ENCODE measurements at places on chromosomes 7 and 10.

- no peak for DNase-seq
Observed at GRCh38 chr10:68578974-68579373, 18.8 kb downstream of the TET1 start.

- DNase-seq: peak; percentile 26
Observed at GRCh38 chr10:89215511-89215910, 8.4 kb upstream of the CH25H start.

GRCh38 chr10:121250995-121251764, 347.1 kb downstream of the FGFR2 start:
- DNase-seq: no peak

GRCh38 chr7:4882169-4883032, 1.1 kb downstream of the RADIL start:
- peak; percentile 70 for DNase-seq

GRCh38 chr10:6065406-6065805, 3.2 kb upstream of the IL2RA start:
- no peak for DNase-seq

DNA sequence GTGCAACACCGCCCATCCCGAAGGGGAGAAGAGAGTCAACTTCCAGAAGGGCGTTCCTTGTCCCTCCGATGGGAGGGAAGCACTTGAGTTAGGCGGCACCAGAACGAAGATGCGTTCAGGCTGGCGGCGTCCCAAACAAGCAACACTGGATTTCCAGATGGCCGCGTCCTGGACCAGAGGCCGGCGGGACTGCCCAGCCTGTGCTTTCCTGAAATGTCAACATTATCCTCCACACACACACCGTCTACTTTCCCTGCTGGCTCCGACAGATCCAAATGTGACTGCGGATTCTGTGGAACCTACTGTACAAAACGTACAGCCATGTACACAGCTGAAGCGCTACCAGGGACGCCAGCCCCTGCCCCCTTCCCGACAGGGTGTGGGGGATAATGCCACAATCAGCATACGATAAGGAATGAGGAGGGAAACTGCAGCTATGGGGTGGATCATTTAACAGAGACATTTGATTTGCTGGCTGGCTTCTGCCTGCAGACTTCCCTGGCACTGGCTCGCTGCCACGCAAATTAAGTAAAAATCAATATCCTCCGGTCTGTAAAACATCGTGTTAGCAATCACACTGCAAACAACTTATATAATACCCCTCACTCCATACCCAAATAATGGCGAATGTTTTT, 82.1 kb downstream of the ZRANB1 start:
- no peak for DNase-seq

DNA sequence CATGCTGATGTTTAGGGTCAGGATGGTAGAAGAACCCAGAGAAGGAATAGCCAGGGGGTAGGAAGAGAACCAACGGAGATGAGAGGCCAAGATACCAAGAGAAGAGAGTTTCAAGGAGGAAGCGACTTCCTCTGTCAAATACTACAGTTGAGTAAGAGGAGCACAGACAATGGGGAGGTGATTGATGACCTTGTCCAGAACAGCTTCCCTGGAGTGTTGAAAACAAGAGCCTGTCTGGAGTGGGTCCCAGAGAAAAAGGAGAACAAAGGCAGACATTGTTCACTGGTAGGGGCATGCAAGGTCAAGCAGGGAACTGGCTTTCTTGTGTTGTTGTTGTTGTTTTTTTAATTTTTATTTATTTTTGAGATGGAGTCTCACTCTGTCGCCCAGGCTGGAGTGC, 9.6 kb upstream of the TRIM56 start:
- DNase-seq: no peak

DNA sequence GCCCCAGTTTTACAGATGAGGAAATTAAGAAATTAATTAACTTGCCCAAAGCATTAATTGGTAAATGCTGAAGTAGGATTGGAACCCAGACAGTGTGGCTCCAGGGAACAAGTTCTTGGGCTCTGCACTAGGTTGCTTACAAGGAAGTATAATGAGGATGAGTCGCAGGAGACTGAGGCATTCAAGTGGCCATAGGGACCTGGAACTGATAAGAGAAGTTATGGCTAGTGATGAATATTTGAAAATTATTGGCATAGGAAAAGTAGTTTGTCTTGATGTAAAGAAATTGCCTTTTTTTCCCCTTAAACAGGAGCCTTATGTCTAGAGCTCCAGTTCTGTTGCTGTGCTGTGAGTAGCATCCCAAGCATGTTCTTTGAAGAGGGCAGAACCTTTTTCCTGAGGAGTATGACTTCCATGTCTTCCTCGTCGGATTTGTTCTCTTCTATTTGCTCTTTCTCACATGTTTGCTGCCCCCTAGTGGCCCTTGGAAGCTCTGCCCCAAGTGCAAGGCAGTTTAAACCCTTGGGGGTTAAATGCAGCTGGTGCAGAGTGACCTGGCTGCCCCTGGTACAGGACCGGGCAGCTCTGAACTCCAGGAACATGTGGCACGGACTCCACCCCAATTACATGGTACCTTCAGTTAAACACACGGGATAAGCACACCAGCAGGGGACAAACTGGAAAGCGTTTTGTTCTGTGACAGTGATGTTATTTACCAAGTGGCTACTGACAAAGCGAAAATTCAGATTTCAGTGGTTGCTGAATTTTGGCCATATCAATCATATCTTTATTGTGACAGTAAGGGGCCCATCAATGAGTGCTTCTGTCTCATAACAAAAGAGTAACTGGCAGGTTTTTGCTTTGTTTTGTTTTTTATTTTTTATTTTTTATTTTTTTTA, 148.8 kb downstream of the HECW1 start:
- peak; percentile 90 for DNase-seq

- no peak for DNase-seq
Observed at GRCh38 chr7:123190109-123190831, 9.5 kb downstream of the SLC13A1 start.

DNA sequence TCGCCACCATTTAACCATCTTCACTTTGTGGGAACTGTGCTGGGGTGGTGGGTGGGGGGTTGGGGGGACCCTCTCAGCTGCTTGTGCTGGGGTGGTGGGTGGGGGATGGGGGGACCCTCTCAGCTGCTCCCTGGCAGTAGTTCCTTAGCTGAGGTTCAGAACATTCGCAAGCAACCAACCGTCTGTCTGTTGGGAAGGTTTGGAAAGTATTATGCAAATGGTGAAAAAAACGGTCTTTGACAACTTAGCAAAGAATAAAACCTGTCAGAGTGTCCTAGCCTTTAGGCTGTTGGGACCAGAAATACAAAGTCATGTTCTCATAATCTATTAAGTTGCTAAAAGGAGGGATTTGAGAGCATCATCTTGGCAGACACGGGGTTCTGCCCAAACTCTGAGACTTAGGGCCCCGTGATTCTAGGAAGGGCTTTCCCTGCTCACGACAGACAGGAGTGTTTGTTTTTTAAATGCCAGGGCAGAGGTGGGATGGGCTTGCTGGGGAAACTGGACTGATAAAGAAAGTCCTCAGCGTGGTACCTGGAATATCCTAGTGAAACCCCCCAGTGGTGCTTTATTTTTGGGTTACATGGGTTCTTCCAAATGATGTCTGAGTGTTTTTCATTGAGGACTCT, 14.1 kb upstream of the SRGN start:
- no peak for DNase-seq

DNA sequence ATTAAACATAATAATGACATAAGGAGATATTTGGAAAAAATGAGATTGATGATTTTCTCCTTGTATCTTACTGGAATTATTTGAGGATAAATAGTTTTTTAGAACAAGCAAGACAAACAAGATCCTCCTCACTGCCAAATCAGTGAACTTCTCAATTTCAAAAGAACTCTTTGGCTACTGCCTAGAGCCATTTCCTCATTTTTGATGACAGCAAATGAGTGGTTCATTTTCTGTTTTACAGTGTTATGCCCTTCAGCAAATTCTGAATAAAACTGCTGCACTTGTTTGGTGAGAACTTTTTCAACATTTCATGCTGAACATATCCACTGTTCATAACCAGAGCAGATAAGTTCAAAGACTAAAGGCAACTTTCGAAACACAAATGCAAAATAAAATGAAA, 42.5 kb upstream of the AHR start:
- no peak for DNase-seq

GRCh38 chr7:135930565-135931461, 46.3 kb downstream of the MTPN start:
- DNase-seq: peak; percentile 71

GRCh38 chr10:66805612-66806011, 120.2 kb upstream of the LRRTM3 start:
- no peak for DNase-seq

- peak; percentile 14 for DNase-seq
Observed at GRCh38 chr7:156640949-156641485, 443 bp downstream of the RNF32 start.

DNA sequence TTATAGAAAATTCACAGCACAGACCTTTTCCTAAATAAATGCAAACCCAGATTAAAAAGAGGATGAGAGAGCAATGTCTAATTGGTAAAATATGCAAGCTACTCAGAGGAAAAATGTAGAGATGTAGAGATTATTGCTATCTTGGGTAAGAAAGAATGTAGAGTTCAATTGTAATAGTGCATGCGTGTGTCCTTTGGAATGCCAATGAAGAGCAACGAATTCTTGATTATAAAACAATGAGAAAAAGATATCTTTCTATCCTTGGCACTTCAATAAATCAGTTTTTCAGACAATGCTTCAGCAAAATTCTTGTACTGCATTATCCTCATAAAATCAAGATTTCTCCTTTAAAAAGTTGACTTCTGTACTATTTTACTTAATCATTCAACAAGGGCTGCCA, 50.9 kb downstream of the SEMA3D start:
- DNase-seq: peak; percentile 94

DNA sequence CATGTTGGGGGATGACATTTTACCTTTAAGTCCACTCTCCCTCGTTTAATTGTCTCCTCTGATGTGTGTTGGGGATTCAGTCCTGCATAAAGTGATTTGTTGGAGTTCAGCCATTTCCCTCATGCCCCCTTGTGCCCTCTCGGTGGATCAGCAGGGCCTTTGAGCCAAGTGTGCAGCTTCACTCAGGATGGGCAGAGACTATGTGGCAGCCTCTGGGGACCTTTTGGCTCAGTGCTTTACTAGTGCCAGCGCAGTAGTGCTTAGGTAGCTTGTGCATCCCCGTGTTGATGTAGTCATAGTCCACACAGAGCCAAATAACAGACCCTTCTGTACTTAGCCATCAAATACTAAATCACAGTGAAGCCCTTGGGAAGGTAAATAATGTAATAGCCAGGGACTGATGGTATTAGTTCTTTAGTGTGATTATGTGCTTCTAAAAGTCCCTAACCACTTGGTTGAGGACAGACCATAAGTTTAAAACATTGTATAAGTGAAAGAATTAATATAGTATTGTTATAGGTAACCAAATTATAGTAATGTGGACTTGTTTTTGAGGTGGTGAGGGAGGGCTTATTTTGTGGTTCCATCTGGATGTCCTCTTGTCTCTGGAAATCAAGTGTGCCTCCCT, 11.4 kb downstream of the BUB3 start:
- no peak for DNase-seq

- DNase-seq: peak; percentile 49
Observed at GRCh38 chr7:130369831-130370550, 10.3 kb upstream of the CPA1 start.

DNA sequence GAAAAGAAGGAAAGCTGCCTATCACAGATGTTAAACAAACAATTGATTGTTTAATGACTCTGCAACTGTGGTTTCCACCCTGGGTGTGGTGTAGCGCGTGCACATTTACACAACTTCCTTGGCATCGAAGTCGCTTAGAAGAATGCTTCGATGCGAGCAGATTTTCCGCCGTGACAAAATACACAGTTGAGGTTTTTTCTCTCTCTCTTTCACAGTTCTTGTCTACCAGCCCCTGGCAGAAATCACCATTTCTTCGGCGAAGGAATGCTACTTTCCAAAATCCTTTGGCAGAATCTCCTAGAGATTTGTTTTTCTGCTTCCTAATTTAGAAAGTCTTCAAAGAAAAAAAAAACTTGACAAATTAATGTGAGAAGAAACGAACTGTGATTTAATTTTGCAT, 70.7 kb upstream of the C1QL3 start:
- no peak for DNase-seq

- DNase-seq: no peak
Observed at GRCh38 chr7:142353147-142354060, 95.5 kb upstream of the PRSS58 start.

DNA sequence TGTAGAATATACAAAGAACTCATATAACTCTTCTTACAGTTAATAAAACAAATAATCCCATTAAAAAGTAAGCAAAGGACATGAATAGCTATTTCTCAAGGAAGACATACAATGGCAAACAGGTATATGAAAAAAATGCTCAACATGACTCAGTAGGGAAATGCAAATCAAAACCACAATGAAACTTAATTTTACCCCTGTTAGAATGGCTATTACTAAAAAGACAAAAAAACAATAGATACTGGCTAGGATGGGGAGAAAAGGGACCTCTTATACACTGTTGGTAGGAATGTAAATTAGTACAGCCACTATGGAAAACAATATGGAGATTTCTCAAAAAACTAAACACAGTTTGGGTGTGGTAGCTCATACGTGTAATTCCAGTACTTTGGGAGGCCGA, 37.8 kb downstream of the HERPUD2 start:
- no peak for DNase-seq

- no peak for DNase-seq
Observed at GRCh38 chr10:33669904-33670303, 335.4 kb upstream of the NRP1 start.

DNA sequence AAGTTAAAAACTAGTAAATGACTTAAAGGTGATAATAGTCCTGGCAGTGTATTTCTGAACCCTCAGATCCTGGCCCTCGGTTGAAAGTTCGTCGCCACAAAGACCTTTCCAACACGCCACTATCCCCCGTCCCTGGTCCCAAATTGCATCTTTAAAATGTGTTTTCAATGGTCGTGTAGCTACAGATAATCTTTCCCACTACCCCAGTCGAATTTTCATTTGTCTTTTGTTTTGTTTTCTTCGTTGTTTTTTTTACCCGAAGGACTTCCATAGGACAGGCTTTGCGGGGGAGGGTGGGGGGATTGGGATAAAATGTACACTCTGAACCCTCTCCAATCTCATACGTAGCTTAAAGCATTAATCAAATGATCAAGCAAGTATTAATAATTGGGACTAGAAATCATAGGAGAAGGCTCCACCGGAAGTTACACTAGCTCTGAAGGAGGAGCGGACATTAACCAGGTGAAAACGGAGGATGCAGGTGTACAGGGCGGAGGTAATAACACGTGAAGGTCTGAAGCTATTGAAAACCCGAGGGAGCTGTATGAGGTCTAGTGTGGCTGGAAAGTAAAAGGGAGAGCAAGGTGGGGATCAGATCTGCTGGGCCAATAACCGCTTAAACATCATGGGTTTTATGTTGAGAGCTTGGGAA, 32.8 kb upstream of the PHF14 start:
- DNase-seq: no peak

DNA sequence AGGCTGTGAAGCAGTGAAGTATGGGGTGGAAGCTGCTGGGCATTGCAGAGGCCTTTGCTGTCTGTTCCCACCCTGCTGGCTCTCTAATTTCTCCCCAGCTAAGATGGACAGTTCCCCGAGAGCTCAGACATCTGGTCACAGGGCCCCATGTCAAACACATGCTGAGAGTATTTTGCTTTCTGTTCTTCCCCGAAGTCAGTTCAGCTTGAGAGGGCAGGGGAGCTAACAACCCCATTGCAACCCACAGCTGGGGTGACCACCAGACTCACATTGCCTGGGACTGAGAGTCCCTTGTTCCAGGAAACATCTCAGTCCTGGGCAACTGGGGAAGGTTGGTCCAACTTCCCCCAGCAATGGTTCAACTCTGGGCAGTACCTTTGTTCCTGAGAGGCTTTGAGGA, 52.8 kb downstream of the ABCA13 start:
- DNase-seq: no peak
